Stimulated activated CD8-positive, alpha-beta memory T cell treated with anti-CD3 and anti-CD28 coated beads, Interleukin-15, amount 100 ng/mL, for 24 hours (primary cell): ENCODE measurements at places on chromosomes 7 and 10.

- peak; percentile 4 for DNase-seq
These were observed 557 bp downstream of the CYTH3 start for GRCh38 chr7:6271694-6272440.

DNA sequence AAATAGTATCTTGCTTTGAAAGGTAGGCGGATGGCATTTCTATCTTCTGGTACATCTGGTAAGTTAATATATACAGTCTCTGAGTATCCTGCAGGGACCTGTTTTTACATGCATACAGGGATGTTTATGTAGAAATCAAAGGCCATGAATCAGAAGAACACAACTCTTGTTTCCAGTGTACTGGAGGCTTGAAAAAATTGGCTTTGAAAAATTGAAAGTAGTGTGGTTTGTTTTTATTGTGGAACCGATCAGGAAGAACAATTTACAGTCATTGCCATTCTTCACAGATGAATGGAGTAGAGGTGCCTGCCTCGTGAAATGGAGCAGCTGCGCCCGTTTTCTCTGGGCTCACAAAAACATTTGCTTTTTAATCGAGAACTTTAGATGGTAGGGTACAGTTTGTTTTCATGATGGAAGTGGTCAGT is 54.0 kb upstream of the RPA3 start:
- no peak for DNase-seq

- DNase-seq: no peak
These were observed 77.9 kb upstream of the RHOBTB1 start for GRCh38 chr10:61021926-61022325.

- DNase-seq: no peak
These were observed 83.1 kb upstream of the SEMA3A start for GRCh38 chr7:84277628-84278224.

DNA sequence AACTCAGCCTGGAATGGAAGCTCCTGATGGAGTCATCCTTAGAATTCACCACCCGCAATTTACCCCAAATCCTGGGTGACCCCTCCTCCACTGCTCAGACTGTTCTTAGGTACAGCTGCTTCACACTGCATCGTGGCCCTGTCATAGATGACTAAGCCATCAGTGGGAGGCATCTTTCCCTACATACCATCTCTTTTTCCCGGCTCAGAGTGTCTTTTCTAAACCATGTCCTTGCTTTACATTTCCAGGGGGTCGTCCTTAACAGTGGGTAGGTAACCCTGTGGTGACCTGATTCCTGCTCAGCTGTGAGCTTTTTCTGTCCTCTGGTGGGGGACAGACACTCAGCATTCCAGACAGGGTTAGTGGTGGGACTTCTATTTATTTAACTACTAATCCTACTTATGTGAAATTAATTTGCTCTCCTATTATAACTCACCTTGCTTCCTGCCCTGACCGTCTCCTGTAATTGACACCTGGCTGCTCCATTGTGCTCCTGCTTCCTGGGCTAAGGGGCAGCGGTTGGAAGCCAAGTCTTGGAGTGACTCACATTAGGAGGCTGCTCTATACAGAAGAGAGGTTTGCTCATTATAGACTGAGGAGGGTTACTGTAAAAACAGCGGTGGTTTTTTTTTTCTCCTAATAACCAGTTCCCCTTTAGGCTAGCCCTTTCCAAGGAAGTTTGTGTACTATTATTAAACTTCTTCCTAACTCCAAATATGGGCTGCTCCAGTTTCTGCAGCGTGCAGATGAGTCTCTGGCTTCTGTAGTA is 40.6 kb downstream of the PYROXD2 start:
- DNase-seq: no peak

DNA sequence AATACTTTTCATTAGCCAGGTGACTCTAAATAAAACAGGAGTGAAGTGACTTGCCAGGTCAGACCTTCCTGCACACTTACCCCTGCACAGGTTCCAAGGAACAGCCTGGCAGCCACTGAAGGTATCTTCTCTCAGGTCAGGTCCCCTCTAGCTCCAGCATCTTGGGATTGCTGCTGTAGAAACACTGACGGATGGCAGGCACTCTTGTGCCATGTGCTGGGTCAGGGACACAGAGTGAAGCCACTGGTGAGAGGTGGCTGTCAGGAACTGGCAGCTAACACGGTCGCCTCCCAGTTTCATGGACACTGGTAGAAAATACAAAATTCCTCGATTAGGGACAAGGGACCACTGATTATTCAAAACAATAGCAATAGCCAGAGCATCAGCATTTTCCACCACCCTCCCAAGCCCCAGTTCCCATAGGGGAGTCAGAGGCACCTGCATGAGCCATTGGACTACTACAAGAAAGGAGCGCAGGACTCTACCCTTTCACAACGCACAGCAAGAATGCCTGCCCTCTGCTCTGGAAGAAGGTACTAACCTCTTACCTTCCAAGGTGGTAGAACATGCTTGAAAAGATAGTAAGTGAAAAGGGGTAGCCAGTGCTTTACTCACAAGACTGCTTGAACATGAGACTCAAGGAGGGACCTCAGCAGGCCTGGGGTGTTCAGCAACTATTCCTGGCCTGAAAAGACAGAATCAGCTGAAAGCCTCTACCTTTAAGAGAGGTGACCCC is 5.1 kb upstream of the MYO1G start:
- DNase-seq: no peak

- DNase-seq: no peak
These were observed 274.1 kb upstream of the COBL start for GRCh38 chr7:51590746-51591145.

- no peak for DNase-seq
These were observed at the start of gene DLX6 for GRCh38 chr7:97005183-97006054. Gene DLX6 (plus strand): TSS chr7:97005553. CDS start chr7:97005978, 425 bp downstream.

GRCh38 chr7:151460474-151460855 is 20.5 kb upstream of the CRYGN start:
- DNase-seq: no peak

- no peak for DNase-seq
These were observed 61.2 kb downstream of the KLF6 start for GRCh38 chr10:3723766-3724165.

DNA sequence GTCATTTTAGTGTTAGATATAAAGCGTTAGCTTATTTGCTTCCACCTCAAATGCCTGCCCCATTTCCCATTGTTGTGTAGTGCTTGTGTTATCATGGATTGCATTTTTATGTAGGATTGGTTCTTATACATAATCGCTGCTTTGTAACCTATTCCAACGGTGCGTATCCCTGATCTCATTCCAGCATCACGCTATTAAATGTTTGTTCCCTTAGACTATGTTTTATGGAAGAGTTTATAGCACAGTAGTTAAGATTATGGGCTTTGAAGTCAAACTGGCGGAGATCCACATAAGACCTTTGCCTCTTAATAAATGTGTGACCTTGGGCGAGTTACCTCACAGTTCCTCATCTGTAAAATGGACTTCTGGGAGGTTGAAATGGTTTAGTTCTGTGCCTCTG is 34.0 kb upstream of the ELN start:
- DNase-seq: no peak

- DNase-seq: no peak
These were observed 13.2 kb downstream of the HDAC9 start for GRCh38 chr7:18508443-18509427.

DNA sequence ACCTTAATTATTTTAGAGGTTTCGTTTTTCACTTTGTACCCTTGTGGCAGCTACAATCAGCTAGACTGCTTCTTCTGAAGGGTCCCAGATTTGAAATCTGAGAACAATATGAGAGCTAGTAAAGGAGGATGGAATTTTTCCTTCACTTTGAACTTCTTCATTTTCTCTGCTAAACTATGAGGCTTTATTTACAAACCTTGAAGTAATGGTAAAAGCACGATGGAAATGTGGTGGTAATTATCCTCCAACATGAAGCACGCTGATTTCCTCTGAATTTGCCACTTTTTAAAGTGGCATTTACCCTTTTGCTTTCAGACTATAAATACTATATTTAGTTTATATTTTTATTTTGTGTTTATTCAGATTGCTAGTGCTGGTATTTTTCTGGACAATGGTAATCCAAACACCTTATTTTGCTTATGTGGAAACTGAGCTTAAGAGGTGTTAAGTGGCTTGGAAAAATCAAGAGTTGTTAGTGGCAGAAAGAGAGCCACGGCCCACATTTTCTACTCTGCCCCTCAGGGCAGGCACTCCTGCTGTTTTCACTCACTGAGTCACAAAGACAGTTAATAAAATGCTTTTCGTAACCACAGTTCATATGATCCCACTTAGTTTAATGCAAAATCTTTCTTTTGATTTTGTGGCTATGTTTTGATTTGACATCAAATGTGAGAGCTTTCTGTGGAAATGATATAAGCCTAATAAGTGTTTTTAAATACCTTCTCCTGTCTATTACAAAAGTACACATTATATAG is 2.7 kb downstream of the SSMEM1 start:
- no peak for DNase-seq

DNA sequence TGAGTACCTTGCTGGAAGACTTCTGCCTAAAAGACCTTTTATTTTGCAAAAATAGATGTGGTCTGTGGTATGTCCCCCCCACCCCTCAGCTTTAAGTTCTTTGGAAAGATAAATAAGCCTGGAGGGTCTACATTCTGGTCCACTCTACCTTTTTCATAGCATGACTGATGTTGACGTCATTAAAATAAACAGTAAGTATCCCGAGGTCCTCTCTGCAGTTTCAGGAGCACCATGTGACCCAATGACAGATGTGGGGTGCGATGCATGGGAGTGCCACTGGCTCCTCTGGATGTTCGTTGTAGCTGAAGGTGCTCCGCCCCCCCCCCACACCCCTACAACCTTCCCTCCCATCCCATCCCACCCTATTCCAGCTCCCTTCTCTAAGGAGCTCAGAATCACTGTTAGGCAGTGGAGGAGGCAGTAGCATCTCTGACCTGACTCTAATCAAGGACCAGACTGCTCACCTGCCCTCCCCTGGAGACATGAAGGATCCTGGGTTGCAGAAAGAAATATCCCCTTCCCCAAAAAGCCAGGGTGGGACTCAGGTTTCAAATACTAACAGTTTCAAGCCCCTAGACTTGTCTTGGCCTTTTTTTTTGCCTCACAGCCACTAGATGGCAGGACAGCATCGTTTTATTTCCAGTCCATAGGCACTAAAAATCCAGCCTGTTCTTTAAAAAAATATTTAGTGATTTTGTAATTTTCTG is 25.1 kb downstream of the CASP7 start:
- DNase-seq: no peak
